ENCODE measurements at places on chromosomes 2 and 18.

DNA sequence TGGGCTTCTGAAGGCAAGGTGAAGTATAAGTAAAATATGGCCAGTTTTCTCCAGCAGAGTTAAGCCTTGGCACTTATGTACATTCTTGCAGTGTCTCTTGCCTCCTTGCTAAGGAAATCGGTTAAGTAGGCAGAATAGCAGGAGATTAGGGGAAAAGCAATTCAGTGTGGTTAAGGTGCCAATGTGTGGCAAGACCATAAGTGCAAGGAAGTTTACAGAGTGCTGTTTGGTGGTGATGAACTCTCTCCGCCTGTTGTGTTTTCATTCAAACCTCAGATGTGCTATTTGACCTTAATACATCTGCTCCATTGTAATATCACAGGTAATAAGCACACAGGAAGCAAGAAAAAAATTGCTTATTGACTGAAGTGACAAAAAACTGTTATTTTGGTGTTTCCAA, 156.1 kb downstream of the MGAT5 start:
- DNase-seq, result no peak

DNA sequence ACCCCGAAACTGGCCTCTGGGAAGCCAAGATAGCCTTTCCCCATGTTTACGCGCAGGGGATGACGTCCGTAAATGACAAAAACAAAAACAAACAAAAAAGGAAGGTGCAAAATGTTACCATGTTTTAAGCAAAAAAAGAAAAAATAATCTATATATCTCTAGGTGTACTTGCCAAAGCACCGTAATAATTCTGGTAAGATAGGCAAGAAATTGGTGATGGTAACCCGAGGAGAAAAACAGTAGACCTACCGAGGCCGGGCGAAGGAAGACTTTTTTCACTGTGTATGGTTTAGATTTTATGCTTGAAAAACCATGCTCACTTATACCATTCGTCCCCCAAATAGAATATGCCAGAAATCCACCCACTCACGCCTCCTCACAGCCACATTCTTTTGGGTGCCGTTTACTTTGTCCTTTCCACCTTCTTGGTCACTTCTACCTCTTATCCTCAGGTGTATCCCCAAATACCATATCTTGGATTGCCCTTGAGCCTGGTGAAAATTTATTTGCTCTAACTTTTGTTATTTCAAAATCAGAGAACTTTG, 8.0 kb downstream of the GATA6 start:
- DNase-seq, result no peak

DNA sequence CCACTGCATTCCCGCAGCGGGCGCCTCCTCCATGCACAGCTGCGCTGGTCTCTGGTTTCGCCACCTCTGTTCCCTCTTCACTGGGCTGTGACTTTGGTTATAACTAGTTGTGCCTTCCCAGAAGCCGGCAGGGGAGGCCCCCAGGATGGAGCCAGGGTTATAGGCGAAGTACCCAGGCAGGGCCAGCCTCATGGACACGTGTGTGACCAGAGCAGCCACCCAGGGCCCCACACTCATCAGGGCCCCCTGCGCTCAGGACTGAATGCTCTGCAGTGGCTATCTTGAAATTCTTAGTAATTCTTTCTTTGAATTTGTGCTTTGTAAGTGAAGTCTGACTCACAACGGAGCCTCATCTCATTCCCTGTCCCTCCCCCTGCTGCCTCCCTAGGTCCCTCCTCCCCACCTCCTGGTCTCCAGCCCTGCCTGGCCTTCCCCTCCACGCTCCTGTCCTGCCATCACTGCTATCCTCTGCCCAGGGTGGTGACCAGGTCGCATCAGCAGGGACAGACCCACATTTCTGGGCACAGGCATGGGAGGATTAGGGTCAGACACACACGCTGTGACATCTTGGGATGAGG, 38.1 kb upstream of the LBH start:
- no peak for DNase-seq

GRCh38 chr18:45384137-45384961, 230.9 kb upstream of the SLC14A2 start:
- DNase-seq, result peak; percentile 6

DNA sequence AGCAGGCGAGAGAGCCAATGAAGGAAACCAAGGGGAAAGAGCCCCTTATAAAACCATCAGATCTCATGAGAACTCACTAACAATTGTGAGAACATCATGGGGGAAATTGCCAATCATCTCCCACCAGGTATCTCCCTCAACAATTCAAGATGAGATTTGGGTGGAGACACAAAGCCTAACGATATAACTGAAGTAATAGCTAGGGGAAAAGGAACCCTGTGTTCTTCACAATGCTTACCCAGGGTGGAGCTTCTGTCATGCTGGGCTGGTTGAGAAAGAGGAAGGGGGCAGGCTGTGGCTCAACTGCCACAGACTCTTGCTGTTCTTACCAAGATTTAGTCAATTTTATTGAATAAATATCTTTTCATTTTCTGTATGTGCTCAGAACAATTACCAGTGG, 392.1 kb upstream of the HS6ST1 start:
- DNase-seq, result no peak

DNA sequence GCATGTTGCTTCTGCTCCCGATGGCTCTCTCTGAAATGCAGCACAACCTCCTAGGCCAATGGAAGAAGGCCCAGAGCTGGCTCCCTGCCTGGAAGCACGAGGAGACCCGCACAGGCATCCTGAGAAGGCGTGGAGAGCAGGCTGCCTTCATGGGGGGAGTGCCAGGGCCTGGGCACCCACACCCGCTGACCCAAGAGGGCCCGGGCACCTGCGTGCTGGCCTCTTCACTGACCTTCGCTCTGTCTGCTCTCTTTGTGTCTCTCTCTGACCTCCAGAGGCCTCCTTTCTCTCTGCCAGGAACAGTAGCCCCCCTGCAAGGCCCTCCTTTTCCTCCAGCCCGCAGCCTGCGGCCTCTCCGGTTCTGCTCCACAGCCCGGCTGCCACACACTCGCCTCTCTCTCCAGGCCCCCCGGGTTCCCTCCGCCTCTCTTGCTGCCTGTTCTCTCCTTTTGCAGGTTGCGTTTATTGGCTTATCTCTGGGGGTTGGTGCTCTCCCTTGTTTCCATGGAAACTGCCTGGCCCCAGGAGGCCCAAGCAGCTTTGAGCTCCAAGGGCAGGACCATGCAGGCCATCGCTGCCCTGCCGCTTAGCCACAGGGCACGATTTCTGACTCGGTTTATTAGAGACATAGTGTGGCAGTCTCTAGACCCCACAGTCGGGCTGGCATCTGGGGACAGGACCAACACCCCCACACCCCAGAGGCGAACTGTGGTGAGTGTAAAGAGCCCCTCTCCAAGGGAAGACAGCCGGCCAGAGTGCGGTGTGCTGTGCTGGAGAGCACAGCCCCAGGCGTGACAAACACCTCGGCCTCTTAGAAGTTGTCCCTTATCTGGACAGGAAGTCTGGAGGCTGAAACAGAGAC, 1.7 kb downstream of the MZT2B start:
- no peak for DNase-seq

- DNase-seq, result no peak
Observed at GRCh38 chr2:174340400-174341292, 5.9 kb downstream of the SP9 start.

GRCh38 chr18:48835745-48836170, 115.0 kb downstream of the SMAD7 start:
- DNase-seq, result no peak

DNA sequence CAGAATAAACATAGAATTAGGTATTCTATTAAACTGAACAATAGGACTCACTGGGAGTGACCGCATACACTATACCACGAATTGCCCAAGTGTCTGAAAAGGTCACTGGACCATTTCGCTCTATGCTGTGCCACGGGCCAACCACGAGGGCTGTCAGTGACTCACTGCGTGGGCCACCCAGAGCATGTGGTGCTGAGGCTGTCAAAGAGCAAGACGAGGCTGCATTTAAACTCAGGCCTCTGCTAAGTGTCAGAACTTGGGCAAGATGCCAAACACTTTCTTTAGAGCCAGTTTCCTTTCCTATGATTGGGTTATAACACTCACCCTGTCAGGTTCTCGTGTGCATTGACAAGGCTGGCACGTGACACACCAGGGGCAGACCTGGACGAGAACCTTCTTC, 97.5 kb downstream of the SH3YL1 start:
- DNase-seq, result no peak

GRCh38 chr2:181354626-181355025, 102.6 kb upstream of the ITGA4 start:
- DNase-seq, result no peak
